ENCODE measurements at places on chromosomes 2 and 18.

GRCh38 chr18:13582178-13582670, 144.1 kb downstream of the FAM210A start:
- DNase-seq, result no peak

GRCh38 chr2:209431701-209432100, 7.9 kb downstream of the MAP2 start:
- DNase-seq, result no peak

DNA sequence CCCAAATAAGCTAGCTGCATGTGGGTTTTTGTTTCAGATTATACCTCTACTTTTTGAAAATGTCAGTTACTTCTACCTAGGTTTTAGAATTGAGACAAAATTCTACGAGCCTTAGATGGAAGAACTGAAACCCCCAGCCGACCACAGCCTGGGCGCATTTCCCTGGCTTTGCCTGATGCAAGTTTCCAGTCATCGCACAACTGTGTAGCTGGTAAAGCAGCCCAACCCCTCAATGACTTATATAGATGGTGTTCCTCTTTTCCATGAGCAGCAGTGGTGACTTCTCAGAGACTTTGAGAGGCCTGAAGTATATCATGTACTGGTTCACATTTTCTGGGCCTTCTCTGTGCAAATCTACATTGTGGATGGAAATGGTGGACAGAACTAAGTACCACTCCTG, 515.4 kb upstream of the RAB6C start:
- no peak for DNase-seq

DNA sequence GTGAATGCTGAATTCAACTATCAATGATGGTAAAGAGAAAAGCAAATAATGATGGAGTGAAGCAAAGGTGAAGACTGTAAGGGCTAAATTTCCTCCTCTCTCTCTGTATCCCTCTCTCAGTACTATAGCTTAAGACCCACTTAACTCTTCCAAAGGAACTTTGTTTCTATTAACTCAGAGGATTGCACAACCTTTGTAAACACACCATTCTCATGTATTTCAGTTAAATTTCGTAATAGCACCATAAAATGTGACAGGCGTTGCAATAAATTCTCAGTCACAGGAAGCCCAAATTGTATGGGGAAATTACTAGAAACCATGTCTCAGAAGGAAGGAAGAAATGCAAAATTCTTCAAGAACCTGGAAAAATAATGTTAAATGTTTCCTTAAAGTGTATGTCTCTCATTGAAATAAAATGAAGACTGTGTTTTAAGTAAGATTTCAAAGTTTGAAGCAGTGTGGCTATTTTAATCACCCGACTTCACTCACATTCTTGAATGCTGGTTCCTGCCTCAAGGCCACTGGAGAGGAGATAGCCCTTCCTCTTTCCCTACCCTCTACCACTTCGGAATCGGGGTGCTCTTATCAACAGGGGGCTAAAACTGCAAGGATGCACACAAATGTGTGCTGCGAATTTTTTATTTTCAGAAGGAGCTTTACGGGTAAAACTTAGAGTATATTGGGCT, 112.1 kb downstream of the FTCDNL1 start:
- DNase-seq, result no peak

GRCh38 chr2:134377730-134378129, 123.9 kb downstream of the MGAT5 start:
- no peak for DNase-seq

GRCh38 chr2:74887960-74888700, 54.2 kb downstream of the HK2 start:
- no peak for DNase-seq

DNA sequence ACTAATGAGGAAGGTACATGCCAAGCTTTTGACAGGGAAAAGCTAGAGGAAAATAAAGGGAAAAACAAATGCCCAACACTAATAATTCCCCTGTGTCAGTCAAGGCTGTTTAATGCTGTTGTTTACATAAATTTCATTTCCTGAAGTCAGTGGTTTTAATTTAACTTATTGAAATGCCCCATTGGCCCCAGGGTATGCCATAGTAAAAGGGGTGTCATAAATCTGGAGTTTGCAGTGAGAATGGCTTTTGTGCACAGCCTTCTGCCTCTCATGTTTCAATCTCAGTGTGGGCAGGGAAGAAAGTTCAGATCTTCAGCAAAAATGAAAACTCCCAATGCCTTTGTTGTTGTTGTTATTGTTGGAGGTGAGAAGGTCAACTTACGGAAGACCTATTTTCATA, 550.1 kb upstream of the DCC start:
- no peak for DNase-seq

GRCh38 chr2:190791976-190792575, 88.5 kb upstream of the GLS start:
- no peak for DNase-seq

- no peak for DNase-seq
Observed at GRCh38 chr2:47303341-47304148, 99.4 kb upstream of the MSH2 start.

GRCh38 chr2:181468811-181469210, 11.6 kb downstream of the ITGA4 start:
- no peak for DNase-seq

DNA sequence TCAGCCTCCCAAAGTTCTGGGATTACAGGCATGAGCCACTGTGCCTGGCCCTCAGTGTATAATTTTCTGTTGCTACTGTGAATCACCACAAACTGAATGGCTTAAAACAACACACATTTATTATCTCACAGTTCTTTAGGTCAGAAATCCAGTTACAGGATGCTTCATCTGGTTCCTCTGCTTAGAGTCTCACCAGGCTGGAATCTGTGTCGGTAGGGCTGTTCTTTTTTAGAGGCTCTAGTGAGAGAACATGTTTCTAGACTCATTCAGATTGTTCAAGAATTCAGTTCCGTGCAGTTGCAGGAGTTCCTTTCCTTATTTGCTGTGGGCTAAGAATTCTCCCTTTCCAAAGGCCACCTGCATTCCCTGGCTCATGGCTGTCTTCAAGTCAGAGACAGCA, 22.2 kb downstream of the CCDC121 start:
- no peak for DNase-seq

DNA sequence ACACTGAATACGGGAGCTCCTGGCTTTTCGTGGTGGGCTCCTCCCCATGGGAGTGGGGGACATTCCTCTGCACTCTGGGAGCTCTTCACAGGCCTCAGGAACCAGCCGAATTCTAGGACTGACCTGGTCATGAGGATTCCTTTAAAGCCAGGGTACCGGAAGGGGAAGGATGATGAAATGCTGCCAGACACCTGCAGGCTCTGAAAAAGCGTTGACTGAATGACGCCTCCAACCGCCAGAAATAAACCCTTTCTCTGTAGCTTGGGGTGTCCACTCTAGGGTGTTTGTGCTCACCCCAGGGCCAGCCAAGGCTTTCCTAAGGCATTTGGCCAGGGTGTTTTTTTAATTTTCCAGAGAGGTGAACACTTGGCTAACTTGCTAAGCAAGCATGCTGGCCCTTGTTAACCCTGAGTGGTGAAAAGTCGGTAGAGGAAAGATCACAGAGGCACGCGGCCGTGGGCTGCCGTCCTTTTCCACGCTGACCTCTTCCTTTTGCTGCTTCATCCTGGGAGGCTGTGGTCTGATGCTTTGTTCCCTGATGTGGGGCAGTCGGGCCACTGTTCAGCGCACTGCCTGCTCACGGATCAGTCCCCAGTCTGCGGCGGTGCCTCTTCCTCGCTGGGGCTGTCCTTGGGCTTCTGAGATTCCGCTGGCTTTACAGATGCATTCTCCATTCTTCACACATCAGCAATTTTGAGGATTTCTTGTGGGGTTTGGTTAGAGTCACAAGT, 32.0 kb downstream of the IMPA2 start:
- no peak for DNase-seq

DNA sequence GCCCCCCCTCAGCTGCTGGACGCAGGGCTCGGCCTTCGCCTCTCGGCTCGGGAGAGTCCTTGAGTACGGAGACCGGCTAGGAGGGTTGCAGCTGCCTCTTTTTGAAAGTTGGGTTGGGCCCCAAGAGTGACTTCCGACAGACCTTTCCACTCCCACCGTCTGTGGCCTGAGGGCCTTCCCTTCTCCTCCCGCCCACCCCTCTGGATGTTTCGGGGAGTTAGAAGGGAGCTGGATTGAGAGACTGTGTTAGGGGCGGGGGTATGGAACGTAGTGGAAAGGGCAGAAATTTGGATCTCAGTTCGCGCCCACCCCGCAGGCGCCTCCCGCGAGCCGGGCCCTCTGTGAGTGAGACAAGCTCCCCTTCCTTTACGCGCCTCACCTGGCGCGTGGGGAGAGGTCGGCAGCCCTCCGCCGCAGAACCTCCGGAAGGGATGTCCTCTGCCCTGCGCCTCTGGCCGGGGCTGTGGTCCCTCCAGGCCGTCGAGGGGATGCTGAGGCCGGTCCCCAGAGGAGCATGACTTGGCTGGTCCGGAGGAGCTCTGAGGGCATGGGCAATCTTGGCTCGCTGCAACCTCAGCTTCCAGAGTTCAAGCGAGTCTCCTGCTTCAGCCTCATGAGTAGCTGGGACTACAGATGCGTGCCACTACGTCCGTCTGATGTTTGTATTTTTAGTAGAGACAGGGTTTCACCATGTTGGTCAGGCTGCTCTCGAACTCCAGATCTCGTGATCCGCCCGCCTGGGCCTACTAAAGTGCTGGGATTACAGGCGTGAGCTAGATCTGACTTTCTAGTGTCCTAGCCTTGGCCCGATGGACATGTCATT, 15.9 kb downstream of the C2orf74 start:
- DNase-seq, result no peak

GRCh38 chr2:62354771-62355561, 151.0 kb downstream of the TMEM17 start:
- no peak for DNase-seq

GRCh38 chr2:101803945-101804696, 106.6 kb downstream of the MAP4K4 start:
- DNase-seq, result no peak

DNA sequence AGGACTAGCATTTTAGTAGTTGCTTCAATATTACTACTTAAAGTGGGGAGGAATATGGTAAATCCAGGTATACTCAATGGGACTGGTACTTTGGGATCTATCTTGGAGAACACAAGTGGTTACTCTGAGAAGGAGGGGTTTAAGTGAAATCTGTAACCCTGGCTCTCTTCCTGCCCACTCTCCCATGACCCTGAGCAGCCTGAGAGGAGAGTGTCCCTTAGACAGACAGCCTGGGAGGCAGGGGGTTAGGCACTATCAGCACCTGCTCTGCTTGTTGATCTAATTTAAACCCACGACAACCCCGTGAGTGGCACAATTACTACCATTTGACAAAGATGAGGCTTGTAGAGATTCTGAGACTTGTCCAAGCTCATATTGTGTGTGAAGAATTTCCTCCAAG, 395.5 kb downstream of the ALK start:
- no peak for DNase-seq

DNA sequence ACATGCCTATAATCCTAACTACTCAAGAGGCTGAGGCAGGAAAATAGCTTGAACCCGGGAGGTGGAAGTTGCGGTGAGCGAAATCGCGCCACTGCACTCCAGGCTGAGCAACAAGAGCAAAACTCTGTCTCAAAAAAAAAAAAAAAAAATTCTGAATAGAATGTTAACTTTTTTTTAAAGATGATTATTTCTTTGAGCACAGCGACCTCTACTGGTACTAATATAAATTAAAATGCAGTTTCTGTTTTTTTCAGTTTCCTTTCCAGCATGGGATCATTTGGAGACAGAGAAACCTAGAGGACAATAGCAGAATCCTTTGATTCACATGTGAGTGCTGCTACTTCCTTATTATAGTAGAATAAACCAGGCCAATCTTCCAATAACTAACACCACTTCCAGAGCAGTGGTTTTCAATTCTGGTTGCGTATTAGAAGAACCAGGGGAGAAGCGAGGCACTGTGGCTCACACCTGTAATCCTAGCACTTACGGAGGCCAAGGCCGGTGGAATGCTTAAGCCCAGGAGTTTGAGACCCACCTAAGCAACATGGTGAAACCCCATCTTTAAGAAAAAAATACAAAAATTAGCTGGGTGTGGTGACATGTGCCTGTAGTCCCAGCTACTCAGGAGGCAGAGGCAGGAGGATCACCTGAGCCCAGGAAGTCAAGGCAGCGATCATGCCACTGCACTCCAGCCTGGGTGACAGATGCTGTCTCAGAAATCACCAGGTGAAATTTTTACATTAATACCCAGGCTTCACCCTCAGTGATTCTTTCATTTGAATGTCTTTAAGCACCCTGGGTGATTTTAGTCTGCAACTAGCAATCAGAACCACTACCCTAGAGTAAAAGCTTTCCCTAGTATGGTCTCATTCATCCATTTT, 10.1 kb downstream of the SRSF7 start:
- DNase-seq, result no peak

- DNase-seq, result no peak
Observed at GRCh38 chr2:77522888-77523287, 712 bp upstream of the LRRTM4 start.

DNA sequence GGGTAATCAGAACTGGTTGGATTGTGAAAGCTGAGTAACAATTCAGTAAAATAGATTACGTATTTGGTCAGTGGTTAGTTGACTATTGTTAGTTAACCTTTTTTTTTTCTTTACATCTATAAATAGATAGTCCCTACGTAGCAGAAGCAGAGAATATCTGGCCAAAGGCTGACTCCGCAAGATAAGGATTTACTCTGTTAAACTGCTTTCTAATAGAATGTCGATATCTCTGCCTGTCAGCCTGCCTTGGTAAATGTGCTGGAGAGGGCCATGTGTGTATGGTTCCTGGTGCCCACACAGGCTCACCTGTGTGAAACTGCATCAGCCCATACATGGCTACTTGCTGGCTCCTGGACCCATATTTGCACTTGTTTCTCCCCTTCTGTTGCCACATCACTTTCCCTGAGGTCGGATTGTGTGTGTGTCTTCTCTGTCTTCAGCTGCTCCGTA, 94.4 kb downstream of the CRIM1 start:
- DNase-seq, result no peak

GRCh38 chr2:112493048-112493447, 11.1 kb downstream of the TTL start:
- no peak for DNase-seq

DNA sequence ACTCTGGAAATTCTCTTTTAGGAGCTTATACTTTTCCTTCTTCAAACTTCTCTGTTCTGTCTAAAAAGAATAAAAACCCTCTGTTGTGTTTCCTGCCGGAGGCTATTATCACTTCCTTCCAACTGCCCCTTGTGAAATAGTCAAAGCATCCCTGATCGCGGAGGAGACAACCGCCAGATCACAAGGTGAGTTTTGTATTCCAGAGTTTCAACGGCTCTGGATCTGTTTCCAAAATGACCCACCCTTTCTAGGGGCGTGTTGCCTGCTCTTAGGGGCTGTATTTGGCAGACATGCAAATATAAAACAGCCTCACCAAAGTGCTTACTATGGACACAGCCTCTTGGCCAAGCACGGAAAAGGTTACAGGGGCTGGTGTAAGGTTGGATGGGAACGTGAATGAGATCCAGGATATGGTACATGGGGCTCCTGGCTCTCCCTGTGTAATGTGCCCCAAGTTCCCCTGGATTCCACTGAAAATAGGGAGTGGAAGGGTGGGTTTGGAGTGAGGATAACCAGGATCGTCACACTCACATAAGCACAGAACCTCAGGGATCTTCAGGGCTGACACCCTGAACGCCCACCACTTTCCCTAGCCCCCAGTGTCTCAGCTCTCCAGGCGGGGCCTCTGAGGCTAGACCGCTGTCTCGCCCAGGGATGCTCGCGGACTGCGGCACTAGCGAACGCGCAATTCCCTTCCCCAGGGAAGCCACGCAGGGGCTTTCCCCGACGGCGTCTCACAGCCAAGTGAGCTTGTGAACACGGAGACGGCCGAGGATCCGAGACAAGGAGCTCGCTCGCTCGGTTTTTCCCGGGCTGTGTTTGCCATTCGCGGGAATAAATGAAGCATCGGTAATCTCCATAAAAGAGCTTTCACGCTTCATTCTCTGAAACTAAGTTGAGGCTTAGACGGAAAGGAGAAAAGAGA, 14.4 kb downstream of the EN1 start:
- DNase-seq, result no peak
